ENCODE measurements at places on chromosomes 3 and 15.

DNA sequence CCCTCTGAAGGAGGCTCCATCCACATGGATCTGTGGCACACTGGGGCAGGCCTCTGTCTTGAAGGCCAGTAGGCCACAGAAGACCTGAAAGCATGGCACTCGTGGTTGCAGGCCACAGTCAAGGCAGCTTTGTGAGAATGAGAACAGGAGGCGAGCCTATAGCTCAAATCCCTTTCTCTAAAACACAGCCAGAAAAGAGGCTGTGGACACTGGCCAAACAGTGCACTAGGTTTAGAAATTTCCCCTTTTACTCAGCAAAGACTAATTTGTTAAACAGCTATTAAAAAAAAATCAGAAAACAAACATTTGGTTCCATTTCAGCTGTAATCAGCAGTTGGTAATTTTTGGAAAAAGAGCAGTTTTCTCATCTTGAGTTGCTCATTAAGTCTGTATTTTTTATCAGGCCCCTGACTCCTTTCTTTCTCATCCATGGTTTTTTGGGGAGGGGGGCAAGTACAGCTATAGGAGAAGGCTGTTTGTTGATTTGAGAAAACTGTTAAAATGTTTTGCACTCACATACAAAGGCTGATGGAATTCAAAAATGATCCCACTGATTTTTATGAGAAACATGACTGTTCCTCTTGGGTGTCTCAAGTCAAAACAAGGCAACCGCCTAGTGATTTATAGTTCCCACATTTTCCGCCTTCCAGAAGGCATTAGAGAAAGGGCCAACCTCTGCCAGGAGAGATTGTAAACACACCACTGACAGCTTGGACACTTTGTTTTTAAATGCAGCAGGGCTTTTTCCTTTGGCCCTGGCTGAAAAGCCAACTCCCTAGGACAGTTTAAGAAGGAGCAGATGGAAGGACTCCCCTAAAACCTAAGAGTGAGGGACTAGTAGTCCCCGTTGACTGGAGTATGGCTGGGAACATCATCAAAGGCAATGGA is 28.1 kb downstream of the PARP16 start:
- peak; percentile 72 for DNase-seq

DNA sequence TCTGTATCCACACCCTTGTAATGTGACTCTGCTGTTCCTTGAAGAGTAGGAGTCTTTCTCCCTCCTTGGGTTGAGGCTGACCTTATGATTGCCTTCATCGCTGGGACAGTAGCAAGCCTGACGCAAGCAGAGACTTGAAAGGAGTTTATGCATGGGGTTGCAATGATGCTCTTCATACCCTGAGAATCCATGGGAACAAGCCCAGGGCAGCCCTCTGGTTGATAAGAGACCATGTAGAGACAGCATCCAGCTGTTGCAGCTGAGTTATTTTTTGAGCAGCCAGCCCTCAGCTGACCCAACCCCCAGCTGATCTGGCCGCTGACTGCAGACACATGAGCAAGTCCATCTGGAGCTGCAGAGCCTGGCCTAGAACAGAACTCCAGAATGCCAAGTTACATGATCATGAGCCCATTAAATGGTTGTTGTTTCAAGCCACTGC is 60.6 kb upstream of the ARNT2 start:
- DNase-seq, result no peak

DNA sequence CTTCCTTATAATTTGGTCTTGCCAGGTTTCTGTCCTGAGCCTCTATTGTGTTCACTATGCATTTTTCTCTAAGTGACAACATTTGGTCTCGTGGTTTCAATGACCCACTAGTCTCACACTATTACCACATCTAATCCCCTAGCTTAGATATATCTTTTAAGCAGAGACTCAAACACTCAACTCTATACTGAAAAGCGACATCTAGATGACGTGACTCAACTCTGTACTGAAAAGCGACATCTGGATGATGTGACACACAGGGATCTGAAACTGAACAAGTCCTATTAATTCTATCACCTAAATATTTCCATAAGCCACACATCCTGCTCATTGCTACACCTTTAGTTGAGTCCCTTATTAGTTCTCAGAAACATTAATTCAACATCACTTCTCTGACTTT is 141.7 kb upstream of the MBNL1 start:
- no peak for DNase-seq

DNA sequence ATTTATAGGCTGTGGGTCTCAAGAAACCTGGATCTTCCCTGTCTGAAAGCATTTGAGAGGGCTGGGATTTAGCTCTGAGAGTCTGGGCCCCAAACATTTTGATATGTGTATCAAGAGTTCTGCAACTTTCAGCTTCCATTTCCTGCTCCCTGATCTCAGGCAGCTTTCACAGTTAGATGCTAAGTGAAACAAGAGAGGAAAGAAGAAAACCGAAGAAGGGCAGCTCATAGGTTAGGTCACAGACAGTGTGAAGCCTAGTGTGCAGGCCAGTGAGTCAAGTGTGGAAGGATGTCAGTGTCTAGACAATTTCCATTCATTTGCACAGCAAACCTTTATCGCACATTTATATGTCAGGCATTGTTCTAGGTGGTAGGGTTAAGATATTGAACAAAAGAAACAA is 173.6 kb upstream of the PROK2 start:
- DNase-seq, result no peak

DNA sequence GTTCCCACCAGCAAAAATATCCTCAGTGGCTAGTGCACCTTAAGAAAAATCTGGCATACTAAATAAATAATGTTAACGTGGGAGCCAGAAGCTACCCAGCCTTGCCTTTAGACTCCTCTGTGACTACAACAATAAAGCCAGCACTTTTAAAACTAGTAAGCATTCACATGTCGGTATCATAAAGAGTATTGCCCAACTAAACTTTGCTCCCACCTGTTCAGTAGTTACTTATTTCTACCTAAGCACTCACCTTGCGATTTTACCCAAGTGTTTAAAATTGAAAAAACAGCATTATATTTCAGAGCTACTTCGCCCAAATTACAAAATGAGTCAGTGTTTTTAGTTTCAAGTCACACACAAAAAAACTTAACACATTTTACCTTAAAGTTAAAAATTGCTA is 12.8 kb downstream of the ALDH1L1 start:
- DNase-seq, result no peak

DNA sequence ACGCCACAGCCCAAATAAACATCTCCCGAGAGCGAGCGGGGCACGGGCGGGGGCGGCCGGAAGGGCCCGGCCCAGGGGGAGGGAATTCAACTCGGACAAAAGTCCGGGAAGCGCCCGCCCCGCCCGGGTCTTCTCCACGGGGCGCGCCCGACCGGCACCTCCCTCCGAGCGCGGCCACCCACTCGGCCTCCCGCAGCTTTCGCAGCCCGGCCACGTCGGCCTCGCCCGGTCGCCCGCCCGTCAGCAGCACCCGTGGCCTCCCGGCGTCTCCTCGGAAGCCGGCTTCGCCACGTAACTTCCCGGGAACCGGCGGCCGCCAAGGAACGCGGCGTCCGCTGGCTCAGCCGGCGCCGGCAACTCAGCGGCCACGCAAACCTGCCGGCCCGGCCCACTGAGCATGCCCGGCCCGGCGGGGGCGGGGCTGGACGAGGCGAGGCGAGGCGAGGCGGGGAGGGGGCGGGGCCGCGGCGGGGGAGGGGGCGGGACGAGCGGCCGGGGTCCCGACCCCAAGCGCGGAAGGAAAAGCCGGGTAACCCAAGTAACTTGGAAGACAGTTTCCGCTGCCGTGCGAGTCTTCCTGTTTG is at the start of gene TJP1:
TJP1 (minus strand) TSS at position 369 of the 584 bp plus-strand sequence. CDS start 440 bp downstream, outside the sequence.
- DNase-seq, result peak; percentile 74

GRCh38 chr3:25962255-25962654 is 172.4 kb downstream of the OXSM start:
- DNase-seq, result peak; percentile 2

GRCh38 chr3:69833591-69833990 is 94.3 kb downstream of the MITF start:
- no peak for DNase-seq

DNA sequence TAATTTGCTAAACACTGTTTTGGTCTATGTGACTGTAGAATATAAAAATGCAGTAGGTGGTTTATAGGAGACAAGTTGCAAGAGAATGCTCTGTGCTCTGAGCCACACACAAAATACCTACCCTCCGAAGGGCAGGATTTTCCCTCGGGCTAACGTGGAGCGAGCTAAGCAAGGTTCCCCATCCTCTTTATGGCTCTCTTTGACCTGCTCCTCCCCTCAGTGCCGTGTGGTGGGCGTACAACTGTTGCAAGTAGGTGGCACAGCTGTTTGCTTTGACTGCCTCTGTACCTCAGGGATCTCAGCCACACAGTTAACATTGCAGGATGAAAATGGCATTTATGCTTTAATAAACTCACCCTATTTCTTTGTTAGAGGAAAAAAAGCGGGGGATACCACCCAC is 339.1 kb downstream of the SATB1 start:
- DNase-seq, result no peak

- no peak for DNase-seq
Measured at GRCh38 chr3:134681522-134681900, 30.7 kb upstream of the KY start.

- DNase-seq, result no peak
Measured at GRCh38 chr15:33158366-33158765, 36.1 kb downstream of the FMN1 start.

DNA sequence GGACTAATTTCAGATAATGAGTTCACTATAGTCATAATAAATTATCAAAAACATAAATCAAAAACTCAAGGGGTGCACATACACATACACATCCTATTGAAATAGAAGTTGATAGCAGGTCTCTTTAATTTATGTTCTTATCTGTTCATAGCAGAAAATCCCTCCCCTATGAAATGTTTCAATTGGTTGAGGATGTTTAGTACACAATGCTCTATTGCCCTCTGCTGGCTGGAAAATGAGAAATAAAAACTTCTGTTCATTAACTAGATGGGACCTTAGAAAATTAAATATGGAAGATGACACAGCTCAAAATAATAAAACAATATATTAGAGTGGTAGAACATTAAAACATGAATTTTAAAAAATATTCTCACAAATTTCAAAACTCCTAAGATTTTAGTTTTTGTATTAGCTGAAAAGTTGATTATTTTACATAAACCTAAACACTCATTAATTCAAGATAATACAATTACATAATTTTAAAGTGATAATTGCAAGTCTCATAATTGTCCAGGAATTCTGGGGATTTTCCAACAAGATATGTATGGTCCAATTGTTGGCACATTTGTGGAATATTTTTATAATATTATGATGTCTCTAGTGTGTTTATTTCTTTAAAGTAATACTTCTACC is 735.0 kb downstream of the ROBO1 start:
- DNase-seq, result peak; percentile 44

DNA sequence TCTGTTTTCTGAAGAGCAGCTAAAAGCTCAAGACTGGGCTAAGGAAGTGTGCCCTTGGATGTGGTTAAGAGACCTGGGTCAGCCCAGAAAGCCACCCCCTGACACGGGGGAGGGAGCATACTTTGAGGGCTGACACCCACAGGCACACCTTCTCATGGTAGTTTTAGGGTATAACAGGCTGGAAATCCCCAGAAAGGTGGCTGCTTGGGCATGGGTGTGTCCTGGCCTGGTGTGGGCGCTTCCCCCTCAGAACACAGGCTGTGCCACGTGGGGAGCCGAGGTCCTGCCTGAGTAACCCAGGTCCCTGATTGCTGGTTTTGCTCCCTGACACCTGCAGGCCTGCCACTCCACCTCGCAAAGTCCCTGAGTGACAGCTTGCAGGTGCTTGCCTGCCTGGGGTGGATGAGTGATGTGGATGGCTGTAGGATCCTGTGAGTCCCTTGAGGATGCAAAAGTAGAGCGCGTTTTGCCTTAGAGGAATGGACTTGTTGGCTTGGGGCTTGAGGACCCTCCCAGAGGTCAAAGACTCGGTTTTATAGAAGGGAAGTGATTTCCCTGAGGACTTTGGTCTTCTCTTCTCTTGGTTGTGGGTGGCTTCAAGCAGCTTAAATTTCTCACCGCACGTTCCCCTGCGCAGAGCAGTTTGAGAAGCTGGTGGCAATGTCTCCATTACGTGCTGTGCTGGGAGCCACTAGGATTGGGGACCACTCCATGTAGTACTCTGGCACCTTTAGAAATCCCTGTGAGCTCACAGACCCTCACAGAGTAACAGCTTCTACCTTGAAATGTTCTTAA is 94.4 kb downstream of the DNASE1L3 start:
- no peak for DNase-seq

DNA sequence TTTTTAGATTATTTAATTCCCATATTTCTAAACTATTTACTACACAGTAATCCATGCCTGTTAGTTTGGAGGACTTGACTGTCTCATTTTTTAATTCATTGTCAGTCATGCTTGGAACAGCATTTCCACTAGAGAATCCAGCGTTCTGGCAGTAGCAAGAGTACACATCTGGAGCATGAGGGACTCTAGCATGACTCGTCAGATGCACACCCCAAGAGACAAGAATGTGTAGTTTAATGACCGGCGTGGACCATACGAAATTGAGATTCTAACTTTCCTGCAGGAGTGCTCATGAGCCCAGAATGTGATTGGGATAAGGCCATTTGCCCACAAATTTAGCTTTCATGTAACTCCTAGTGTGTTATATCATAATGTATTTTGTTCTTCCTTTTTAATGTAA is 48.9 kb downstream of the ASB7 start:
- no peak for DNase-seq
